Activated gamma-delta T cell treated with Interleukin-2 at 50 U/mL for 16 hours (primary cell): ENCODE measurements at places on chromosomes 5 and 9.

- no peak for DNase-seq
These were observed 51.8 kb downstream of the EHMT1 start for GRCh38 chr9:137670391-137671195.

DNA sequence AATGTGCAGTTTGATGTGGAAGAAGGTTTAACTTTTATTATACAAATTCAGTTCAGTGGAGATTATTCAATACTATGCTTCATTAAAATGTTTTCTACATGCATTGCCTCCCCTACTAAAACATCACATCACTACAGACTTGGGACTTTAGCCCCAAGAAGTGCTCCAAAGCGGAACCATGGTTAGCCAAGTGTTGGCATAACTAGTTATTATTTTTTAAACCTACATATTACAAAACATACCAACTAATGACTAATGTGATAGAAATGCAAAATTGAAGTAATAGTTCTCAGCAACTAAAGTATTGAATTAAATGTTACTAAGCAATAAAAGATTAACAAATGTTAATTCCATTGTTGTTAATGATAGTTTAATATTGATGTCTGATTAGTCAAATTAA, 74.5 kb downstream of the XRCC4 start:
- no peak for DNase-seq

DNA sequence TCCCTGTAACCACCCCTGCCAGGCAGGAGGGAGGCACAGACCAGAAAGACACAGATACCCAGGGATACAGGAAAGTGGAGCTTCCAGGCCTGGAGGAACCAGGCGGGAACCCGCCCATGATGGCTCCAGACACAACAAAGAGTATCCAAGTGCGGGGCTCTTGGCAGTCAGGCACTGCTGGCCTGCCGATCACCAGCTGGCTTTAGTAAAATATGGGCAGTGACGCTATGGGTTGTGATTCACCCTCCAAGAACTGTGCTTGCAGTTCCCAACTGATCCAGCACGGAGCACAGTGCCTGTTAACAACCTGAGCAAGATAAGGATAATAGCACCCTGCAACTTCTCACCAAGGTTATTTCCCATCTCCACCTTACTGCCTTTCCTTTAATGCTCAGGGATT, 463.3 kb downstream of the IRX1 start:
- DNase-seq: no peak

- no peak for DNase-seq
These were observed 28.5 kb downstream of the IL6ST start for GRCh38 chr5:55966284-55966683.

DNA sequence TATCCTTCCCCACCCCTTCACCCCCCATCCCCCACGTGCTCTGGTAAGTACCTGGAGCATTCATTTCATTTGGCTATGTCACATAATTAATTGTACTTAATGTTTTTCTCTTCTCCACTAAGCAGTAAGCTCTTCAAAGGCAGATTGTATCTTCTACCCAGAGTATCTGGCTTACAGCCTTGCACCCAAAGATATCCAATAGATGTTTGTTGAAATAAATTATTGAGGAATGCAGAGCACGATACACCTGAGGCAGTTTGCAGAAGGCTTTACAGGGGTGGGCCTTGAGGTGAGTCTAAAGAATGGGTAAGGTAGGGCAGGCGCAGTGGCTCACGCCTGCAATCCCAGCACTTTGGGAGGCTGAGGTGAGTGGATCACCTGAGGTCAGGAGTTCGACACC, 2.5 kb upstream of the SOWAHA start:
- DNase-seq: no peak

- DNase-seq: no peak
These were observed 180.3 kb downstream of the C9orf152 start for GRCh38 chr9:110027671-110028081.

DNA sequence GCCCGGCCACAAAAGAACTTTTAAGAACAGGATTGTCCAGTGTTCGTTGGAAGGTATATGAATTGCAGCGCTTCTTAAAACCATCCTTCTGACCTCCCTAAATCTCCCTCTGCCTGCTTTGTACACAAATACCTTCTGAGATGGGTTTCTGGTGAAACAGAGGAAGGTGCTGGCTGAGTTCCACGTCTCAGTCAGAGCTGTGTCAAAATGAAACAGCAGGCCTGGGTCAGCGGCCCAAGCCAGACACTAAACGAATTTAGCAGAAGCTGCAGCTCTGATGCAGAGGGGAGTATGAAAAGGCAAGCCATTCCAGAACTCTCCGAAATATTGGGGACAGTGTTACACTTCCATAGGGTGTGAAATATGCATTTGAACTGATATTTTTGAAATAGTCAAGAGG, 37.8 kb upstream of the CRB2 start:
- DNase-seq: no peak

DNA sequence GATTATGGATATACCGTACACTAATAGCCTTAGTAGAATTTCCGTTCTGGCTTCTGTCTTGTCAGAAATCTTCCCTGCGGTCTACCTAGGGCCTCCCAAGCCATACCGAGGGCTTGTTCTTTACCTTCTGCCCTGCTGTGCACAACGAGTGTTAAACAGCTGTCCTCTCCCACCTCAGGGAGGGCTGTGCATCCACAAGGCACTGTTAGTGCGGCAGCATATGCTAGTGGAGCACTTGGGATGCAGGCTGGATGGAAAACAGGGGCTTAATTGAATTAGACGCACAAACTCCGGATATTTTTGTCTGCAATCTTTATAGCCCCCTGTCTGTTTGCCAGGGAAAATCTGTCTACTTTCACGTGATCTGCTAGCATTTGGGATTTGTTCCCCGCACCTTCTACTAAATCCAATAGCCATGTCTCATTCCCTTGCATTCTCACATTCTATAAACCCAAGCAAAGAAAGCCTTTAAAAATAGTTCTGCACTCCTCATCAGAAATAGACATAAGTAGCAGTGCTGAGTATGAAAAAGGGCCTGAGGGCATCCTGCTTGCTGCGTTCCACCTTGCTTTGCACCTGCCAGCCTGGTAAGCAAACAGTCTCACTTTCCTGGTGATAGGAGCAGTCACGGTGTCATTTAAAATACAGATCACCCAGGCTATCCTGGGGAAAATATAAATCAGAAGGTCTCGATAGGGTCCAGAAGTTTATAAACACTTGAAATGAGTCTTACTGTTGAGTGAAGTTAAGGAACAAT, 382.6 kb downstream of the RASEF start:
- no peak for DNase-seq

- no peak for DNase-seq
These were observed 523.6 kb upstream of the DAB2 start for GRCh38 chr5:39948341-39948740.

DNA sequence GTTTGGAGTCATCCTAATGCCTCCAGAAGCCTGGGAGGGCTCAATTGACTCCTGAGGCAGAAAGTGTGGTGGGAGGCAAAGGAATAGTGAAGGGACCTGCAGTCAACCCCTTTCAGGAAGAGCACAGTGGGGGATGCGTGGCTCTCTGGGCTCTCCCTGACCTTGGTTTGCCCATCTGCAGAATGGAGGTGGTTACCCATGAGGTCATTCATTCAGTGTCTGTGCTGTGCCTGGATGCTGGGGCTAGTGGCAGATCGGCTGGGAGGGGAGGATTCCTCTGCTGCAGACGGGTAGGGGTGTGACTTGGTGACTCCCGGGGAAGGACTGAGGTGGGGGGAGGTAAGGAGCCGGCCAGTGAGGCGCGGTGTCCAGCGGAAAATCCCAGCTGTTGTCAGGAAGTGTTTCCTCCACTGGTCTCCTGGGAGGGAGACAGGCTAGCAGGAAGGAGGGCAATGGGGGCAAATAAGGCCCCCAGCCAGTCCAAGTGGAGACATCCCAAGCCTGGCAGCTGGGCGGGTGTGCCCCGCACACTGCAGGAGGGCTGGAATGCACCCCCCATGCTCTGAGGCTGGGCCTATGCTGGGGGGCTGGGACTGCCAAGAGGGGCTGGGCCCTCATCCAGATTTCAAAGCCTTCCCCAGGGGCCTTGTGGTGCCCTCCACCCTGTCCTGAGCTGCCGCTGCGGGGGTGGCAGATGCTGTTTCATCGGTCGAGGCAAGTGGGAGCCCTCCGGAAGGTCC, 10.9 kb downstream of the CXXC5 start:
- DNase-seq: no peak
